ENCODE measurements at places on chromosomes 5 and 9. TPM values are rescaled to one million over a fixed set of nuclear protein-coding genes. Genes with fewer than 3 reads are reported as not detected.

KCNIP1 gene
- total RNA-seq, result 0.96 TPM

PKN3 gene
- 28.0 TPM for total RNA-seq

CCNO gene
- not detected for total RNA-seq

PCDHGA12 gene
- total RNA-seq, result 1.5 TPM

FGF1 gene
- total RNA-seq, result not detected

KCNV2 gene
- total RNA-seq, result not detected

DNA sequence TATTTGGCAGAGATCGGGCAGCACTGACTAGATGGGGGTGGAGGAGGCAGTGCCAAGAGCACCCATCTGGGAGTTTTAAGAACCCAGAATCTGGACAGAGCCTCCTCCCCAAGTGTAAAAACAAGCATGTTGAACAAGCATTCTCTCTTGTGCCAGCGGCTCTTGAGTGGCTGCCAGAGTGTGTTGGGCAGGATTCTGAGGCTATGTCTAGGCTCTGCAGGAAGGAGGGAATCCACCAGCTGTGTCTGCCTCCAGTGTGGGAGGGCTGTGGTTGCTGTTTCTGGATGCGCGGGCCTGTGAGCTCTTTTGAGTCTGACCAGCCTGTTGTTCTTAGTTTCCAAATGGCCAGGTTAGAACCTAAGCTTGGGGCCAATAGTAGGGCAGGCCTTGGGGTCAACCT lies 39.8 kb downstream of the HMCN2 start:
- no peak for DNase-seq

DNA sequence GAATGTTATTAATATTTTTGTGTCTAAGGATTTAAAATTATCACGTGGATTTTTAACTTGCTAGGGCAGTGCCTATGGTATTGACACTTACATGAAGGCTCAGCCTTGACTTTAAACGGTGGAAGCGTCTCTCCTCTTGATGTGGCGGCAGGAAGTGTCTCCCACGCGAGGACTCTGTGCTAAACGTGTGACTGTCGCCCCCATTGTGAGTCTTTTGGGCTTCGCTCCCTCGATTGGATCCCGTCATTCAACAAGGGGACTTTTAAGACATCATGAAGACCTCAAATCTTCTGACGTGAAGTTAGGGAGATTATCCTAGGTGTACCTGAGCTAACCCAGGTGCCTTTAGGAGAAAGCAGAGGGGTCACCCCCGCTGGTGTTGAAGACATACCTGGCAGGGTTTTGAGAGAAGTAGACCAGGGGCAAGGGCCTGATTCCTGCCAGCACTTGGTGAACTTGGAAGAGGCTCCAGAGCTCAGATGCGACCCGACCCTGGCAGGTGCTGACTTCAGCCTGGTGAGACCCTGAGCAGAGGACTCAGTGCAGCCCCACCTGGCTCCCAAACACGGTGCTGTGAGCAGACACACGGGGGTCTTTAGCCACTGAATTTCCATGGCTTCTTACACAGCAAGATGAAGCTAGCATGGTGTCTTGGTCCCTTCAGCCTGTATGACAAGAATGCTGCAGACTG lies 55.7 kb upstream of the IRX4 start:
- no peak for DNase-seq

DNA sequence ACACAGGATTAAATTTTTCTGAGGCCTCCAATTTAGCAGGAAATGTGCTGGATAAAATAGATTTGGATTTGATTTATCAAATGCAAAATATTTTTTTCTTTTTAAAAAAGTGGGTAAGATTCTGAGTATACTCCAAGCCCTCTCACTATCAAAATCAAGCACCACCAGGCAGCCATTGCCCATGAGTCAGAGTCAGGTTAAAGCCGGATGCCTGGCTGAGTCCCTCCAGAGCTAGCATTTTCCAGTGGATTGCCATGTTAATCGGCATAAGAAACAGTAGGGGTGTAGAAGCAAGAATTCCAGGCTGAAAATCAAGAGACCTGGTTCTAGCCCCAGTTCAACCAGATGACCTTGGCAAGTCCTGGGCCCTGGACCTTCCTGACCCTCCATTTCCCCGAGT lies 85.3 kb downstream of the FAM114A2 start:
- no peak for DNase-seq

- no peak for DNase-seq
Observed at GRCh38 chr9:93464876-93465275, 11.5 kb upstream of the FAM120AOS start.

DNA sequence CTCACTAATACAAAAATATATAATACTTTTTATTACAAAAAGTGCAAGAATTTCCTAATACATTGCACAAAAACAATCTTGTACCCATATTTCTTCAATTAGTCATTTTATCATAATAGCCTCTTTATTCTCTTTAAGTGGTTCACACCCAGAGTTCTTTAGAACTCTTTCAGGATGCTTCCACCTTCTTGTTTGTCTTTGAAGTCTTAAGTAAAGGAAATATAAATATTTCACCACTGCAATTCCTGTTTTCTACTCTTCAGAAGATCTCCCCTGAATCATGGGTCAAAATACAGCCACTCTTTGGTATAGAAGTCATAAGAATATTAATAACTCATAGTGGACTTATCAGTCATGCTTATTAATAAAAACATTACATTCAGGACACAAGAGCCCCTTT lies 293.0 kb downstream of the ATPSCKMT start:
- no peak for DNase-seq

GRCh38 chr5:149700347-149700746 lies 29.8 kb upstream of the PPARGC1B start:
- no peak for DNase-seq

GRCh38 chr5:132179405-132179804 lies 48.2 kb downstream of the P4HA2 start:
- DNase-seq, result no peak

GRCh38 chr5:166178411-166179080 lies 2112.9 kb upstream of the WWC1 start:
- DNase-seq, result no peak

DNA sequence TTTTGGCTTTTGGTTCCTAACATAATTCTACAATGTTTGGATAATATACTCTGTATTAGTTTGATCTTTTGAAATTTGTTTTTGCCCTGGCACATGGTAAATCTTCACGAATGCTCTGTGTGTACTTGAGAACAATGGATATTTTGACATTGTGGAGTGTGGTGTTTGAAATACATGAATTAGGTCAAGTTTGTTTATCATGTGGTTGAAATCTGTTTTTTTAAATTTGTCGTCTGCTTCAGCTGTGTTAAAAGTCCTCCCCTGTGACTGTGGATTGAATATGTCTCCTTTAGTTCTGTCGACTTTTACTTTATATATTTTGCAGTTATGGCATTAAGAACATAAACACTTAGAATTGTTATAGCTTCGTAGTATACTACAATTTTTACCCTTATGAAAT lies 60.3 kb downstream of the DUSP1 start:
- DNase-seq, result no peak

DNA sequence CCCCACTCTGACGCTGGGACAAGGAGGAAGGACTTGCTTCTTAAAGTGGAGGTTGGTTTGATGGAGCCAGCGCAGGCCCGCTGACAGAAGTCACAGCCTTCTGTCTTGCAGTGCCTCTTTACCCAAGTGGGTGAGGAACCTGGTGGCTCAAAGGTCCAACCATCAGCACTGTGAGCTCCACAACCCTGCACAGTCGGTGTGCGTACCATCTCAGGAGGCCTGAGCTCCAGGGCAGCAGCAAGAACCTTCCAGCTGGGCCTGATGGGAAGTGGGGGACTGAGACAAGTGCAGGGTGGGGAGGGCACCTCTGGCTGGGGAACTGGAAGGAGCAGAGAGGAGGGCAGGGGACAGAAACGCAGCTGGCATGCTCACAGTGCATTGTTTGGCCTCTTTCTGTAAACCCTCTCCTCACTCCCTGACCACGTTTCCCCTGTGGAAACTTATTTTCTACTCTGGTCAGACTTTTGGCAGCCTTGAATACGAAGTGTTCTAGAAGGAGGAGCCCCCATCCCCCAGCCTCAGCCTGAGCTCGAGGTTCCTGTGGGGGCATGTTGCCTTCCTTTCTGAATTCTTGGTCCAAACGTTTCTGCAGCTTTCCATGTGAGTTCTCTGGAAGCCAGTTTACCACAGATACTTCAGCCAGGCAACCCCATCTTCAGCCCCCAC lies 178.5 kb upstream of the PITX1 start:
- DNase-seq, result no peak

- DNase-seq, result no peak
Observed at GRCh38 chr5:95901676-95902627, 59.7 kb downstream of the ELL2 start.

DNA sequence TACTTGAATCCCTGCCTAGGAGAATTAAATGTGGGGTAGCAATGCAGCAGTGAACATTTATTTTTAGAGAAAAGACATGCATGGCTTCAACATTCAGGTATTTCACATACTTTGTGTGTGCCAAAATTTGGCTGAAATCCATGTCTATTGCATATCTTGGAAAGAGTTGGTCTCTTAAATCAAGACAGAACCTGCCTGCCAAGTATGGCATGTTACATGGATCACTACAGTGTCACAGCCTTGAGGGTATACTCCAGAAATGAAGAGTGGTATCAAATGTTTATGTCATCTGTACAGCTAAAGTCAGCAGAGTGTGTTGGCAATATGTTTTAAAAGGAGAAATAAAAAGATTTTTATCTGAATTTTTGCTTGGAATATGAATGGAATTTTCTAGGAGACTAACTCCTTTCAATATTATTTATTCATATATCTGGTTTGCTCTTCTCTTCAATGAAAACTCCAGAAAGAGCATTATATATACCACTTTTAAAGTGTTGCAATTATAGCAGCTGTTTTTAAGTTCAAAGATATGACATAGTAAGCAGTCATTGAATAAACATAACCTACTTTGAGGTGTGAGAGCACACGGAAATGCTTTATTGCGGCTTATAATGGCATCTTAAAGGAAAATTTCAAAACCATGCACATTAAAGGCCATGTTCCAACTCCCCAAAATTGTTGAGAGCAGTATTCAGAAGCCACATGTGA lies 95.4 kb upstream of the MINAR2 start:
- no peak for DNase-seq

DNA sequence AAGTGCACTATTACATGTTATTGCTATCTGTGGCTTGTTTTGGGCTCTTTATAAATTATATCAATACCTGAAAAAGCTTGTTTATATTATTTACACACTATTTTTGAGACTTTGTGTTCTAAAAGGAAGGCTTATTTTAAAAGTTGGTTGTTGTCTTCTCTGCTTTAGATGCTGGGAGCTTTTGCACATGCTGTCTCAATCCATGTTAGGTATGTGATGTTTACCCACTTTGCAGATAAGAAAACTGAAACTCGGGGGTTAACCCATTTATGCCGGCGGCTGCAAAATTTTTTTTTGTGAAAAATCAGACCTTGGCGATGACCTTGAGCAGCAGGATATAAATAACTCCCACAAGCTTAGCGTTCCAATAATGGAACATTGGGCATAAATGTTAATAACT lies 212.9 kb downstream of the RANBP17 start:
- DNase-seq, result no peak

GRCh38 chr9:80556631-80557030 lies 984.9 kb downstream of the TLE4 start:
- DNase-seq, result no peak

DNA sequence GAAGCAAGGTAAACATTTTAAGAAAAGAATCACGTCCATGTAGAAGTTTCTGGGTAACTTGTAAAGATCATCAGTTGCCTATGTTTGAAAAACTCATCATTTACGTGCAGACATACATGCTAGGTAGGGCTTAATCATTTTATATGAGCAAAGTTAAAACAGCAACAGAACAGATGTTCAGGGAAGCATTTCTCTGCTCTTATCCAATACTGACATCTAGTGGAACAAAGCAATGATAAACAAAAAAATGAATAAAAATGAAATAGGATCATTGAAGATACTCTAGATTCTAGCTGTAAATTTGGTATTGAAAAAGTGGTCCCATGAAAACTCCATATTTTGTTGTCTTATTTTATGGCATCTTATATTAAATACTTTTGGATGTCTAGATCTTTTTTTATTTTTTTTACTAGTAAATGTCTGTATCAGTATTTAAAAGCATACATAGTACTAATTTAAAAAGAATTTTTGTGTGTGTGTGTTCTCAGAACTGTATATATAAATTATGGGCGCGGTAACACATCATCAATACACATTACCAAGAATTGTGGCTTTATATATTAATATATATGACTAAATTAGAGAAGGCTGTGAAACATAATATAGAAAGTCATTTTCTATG lies 1050.2 kb downstream of the CDH12 start:
- no peak for DNase-seq

DNA sequence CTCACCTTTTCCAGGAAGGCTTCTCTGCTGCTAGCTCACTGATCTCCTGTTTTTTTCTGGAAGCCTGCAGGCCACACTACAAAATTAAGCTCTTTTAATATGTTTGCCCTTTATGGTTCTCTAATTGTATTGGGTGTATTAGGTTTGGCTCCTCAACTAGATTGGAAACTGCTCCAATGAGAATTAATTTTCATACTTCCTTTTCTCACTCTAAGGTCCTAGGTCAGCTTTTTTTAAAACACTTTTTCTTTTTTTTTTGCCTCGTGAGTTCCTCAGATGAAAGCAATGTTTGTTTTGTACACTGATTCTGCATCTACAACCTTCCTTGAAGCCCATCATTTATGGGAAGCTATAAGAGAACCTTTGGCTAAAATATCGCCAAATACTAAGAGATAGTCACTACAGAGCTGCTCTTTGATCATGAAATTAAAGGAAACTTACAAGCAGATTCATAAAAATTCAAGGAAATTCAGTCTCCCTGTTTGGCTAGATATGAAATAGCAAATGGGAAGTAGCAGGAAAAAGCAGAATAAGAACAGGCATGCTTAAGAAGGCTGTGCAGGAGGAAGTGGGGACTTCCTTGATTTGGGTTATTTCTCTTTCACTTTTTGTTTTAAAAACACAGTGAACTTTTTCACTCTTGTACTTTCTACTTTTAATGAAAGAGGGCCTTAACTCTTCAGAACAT lies 55.2 kb upstream of the FYB1 start:
- DNase-seq, result no peak

DNA sequence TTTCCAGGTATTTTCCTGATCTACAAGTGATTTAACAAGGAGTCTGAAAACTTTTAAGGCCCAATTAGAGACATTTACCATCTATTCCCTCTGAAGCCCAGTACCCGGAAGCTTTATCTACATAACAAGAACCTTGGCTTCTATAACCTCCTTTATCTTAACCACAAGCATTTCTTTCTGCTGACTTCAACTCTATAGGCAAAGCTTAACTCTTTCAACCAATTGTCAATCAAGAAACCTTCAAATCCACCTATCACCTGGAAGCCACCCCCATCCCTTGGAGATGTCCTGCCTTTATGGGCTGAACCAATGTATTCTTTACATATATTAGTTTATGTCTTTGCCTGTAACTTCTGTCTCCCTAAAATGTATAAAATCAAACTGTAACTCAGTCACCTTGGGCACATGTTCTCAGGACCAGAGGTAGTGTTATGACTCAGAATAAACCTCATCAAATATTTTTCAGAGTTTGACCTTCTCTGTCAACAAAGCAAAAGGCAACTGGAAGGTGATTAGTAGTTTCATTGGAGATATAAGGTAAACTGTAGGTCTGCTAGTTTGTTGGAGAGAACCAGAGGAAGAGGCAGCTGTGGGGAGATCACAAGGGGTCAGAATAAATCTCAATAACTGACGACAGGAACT lies 13.0 kb upstream of the RIMOC1 start:
- DNase-seq, result no peak
